ENCODE measurements at places on chromosomes 3 and 15. TPM values are rescaled to one million over a fixed set of nuclear protein-coding genes. Genes with fewer than 3 reads are reported as not detected.

Gene SPINK8
- total RNA-seq, result not detected

Gene TLNRD1
- total RNA-seq, result 4.6 TPM

Gene BFSP2
- total RNA-seq, result not detected

Gene TTLL13
- total RNA-seq, result not detected

DNA sequence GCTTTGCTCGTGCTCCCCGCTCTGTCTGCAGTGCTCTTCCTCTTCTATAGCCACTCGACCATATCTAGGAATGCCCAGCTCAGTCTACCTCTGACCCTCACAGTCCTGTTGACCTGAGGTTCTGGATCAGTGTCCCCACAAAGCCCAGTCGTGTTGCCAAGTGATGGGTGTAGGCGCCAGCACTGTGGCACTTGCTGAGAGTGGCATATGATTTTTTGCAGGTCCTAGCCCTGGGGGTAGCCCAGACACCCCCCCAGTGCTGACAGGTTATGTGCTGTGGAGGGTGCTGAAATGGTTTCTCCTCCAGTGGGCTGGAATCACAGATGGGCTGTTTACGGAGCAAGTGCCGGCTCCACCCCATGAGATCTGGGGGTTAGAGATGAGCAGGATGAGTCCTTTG lies 32.5 kb downstream of the ACAD9 start:
- no peaks in the 10 kb centered on the region for H3K27me3 ChIP-seq
- no peak overlapping the region for H3K27ac ChIP-seq
- H3K36me3 ChIP-seq, result peaks cover 24% of the 10 kb centered on the region
- H3K4me3 ChIP-seq, result no peak overlapping the region
